ENCODE measurements at places on chromosomes 3 and 15.

DNA sequence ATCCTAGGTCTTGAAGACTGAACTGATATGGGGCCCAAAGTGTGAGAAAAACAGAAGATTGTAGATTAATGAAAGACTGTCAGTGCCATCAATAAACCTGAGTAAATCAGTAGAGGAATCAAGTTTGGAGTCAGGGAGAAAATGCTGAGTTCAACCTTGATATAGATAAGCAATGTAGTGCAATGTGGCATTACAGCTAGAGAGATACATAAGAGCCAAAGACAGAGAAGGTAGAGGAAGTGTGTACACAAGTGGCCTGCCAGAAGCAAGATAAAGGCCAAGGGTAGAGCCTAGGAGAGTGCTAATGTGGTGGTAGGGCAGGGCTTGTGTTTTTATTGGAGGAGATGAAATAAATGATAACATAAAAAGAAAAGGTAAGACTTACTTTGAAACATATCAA is 26.0 kb upstream of the EID1 start:
- no peak for DNase-seq

GRCh38 chr3:104180906-104181305 is 1185.8 kb upstream of the ALCAM start:
- no peak for DNase-seq

GRCh38 chr3:188432802-188433520 is 279.0 kb downstream of the LPP start:
- DNase-seq: no peak

DNA sequence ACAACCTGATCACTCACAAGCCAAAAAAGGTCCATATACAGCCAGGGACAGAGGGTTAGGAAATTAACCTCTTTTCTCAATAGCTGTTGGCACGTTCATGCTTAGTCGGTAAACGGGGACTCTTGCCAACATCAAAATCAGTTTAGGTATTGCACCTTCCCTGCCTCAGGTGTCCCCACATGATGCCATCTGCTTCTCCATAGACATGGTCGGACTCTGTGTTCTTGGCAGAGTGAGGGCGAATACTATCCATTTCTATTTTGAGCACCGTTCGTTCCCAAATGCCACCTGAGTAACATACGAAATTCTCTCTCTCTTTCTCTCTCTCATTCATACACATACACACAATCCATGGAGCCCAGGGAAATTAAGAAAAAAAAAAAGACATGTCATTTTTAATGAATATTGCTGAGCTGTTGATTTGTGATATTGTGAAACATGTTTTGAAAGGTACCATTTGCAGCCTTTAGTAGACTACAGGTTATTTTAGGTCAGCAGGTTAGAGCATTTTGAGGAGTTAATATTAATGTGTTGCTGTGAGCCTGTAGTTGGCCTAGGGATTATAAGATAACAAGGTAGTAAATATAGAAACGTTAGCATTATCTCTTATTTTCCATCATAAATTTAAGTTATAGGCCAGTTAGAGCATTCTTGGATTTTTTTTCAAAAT is 78.5 kb downstream of the GHSR start:
- DNase-seq: no peak
